ENCODE measurements at places on chromosomes 3 and 15.

GRCh38 chr3:149501524-149501923 lies 27.0 kb downstream of the TM4SF4 start:
- DNase-seq = peak; percentile 81

- peak; percentile 71 for DNase-seq
These were observed 260.5 kb upstream of the ZPLD1 start for GRCh38 chr3:102174312-102174712.

GRCh38 chr3:109685084-109686079 lies 348.0 kb upstream of the DPPA4 start:
- DNase-seq = peak; percentile 99

DNA sequence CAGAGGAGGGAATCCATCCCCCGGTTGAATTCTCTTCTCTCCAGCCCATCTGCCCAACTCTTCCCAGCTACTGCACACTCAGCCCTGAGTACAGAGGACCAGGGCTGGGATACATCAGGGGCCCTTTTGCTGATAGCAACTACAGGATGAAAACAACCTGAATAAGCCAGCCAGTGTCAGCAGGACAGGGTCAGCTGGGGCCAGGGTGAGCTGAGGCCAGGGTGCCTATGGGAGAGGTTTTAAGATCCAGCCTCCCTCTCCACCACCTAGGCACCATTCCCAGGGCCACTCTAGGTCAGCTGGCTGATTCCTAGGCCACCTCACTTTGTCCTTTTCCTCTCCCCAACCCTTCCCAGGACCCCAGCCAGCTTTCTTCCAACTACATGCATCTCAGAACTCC lies 83.8 kb downstream of the MRPL46 start:
- DNase-seq = no peak

DNA sequence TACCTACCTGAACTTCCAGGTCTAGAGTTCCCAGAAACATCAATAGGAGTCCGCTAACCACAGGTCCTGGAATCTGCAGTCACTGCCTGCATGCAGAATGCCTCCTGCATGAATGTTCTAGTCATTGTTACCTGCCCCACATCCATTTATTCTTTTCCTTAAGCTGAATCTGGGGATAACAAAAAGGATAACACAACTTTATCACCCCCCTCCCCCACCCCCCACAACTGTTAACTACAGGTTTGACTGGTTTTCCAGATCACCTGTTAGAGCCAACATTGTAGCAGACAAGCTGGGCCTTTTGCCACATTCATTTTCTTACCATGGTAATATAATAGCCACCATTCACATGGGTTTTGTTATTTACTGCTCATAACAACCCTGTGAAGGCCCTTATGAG lies 4.6 kb upstream of the CTSH start:
- no peak for DNase-seq

GRCh38 chr3:112979244-112979832 lies 4.4 kb upstream of the CD200R1 start:
- DNase-seq = peak; percentile 50

DNA sequence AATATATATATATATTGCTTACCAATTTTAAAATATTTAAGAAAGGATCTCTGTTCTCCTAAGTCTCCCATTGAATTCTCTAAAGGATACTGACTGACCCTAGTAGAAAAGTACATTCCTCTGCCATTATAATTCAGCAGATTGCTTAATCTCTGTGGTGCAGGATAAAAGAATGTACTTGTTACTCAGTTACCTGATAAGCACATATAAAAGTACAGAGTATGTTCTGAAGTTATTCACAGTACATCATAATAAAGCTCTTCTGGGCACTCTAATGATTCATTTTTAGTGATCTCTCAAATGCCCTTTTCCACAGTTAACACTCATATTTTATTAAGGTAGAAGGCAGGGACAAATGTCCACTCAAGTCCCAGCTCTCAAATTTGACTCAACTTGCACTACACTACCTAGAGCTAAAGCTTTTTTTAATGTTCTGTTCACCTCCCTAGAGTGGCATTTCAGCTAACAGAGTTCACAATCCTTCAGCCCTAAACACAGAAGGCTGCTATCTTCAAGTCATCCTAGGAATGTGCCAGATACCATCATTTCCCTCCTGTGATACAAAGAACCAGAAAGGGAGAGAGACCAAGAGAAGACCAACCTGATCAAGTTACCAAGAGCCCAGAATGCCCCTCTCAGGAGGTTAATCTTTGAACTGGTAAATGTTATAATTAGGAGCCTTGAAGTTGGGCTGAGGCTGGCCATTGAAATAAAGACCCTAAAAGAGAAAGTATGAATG lies 53.3 kb downstream of the MEIS2 start:
- DNase-seq = peak; percentile 55

DNA sequence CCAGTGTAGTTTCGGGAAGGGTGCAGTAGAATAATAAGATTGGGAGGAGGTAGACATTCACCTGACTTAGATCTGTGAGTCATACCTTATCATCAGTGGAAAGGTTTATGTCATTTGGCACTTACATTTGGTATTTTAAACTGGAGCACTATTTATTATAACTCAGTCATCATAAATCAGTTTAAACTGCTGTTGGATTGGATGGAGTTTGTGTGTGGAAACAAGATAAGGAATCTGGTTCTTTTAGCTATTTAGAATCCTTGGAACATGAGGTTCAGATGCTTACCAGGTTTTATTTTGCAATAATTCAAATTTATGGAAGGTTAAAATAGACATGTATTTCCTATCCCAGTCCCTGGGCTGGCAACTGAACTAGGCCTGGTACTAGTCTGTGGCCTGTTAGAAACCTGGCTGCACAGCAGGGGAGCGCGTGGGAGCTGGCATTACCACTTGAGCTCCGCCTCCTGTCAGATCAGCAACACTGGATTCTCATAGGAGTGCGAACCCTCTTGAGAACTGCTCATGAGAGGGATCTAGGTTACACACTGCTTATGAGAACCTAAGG lies 34.5 kb downstream of the ZFAND6 start:
- DNase-seq = peak; percentile 20

DNA sequence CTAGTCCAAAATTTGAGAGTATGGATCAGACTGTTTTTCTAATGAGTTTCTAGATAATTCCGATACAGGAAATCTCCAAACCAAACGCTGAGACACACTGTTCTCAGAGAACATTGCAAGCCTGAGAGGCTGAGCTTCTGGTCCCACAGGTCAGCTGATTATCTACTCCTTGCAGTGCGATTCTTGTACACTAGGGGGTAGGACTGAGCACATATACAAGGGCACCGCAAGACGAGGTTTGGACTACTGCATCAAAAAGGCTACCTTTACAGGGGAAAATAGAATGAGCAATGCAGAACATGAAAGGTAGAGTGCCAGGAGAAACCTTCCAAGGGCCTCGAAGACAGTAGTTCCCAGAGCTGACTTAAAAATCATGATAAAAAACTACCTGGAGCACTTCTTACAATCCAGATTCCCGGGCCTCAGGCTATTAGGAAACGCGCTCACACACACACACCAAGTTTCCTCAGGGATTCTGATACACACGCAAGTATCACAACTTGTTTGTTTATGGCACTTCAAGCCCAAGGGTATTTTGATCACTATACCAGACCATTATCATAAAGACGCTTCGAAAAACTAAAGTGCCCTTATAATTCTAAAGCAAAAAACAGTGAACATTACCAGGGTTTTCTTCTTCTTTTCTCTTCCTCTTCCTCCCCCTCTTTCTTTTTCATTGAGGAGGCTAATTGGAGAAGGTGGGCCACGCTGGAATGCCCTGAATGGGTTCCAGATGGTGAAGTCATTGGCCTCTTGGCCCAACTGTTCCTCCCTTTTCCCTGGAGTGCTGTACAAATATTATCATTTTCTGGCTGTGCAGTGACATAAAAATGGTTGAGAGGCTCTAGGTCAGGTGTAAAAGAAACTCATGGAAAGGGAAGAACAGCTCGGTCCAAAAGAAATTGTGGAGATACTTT lies 61.8 kb downstream of the SLC12A8 start:
- DNase-seq = no peak

- DNase-seq = peak; percentile 64
These were observed at the start of gene WDR49 for GRCh38 chr3:167653760-167654159. WDR49 (minus strand) TSS chr3:167653942; CDS start chr3:167653425, 517 bp downstream.

DNA sequence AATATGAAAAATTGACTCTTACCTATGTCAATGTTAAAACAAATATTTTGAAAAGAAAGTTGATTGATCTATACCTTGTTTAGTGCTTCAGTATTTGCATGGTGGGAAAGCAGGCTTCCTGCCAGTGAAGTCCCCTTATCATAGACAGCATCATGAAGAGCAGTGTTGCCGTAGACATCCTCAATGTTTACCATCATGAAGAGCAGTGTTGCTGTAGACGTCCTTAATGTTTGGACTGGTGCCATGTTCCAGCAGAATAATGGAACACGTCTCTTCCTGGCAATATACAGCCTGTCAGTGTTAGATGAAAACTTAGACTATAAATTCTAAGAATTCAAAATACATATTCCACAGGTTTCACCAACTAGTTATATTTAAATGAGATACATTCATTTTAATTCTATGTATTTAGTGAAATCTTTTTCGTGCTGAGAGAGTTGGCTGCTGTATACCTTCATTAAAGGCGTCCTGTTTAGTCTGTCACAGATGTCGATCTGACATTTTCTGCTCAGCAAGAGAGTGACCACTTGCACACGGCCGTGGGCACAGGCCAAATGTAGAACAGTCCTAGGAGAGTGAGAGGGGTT lies 116.8 kb downstream of the LMLN start:
- no peak for DNase-seq

DNA sequence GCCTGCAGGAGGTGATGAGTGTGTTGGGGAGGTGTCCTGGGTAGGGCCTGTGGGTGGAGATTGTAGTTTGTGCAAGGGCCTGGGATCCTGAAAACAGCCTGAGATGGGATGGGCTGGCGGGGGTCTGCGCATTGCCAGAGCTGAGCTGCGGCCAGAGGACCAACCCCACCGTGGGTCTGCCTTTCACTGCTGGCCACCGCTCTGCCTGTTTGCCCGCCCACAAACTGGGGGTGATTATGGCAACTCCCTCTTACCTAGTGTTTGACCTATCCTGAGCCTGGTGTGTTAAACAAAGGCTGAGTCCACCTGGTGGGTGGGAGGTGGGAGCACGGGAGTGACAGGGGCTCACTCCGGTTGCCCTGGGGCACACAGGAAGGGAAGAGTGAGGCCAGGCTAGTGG lies 9.8 kb downstream of the ABTB1 start:
- DNase-seq = no peak

DNA sequence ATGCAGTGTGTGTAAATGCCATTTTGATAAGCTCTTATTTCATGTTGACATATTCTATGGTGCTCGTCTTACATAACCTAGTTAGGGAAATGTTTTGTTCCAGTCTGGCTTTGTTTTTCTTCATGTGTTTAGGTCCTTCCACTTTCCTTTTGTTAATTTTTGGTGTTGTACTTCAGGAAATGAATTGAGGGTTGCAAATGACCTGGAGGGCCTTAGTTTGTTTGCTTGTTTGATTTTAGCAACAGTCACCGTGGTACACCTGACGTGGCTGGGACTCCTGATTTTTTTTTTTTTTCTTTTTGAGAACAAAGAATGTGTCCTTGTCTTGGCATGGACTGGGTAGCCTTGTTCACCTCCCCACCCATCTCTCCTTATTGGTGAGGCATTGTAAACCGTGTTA lies 114.8 kb downstream of the IGF1R start:
- no peak for DNase-seq

GRCh38 chr15:98560338-98560737 lies 88.0 kb upstream of the IGF1R start:
- DNase-seq = no peak

- peak; percentile 58 for DNase-seq
These were observed 37.1 kb downstream of the QTRT2 start for GRCh38 chr3:114093596-114093995.

- no peak for DNase-seq
These were observed 39.8 kb downstream of the IDH2 start for GRCh38 chr15:90062462-90062932.

- DNase-seq = no peak
These were observed 90.0 kb downstream of the STT3B start for GRCh38 chr3:31622636-31623288.

GRCh38 chr15:95454403-95455262 lies 875.9 kb upstream of the NR2F2 start:
- DNase-seq = no peak

DNA sequence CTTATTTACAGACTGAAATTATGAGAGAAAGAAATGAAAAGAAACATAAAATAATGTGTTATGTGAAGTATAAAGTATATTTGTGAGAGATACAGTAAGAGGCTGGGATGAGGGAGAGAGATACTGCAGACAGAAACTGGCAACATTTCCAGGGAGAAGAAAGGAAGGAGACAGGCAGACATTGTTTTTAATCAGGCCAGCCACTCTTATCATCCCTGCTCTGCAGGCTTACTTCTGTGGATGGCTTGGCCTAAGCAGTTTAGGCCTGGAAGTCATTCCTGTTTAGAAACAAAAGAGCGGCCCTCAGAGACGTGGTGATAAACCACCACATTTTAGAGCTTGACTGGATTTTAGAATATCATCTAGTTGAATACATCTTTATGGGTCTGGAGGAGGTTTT lies 12.4 kb downstream of the PCCB start:
- DNase-seq = no peak

GRCh38 chr15:94610069-94610468 lies 378.7 kb downstream of the MCTP2 start:
- no peak for DNase-seq

GRCh38 chr15:42915654-42916315 lies 4.8 kb downstream of the TTBK2 start:
- DNase-seq = no peak

- DNase-seq = peak; percentile 42
These were observed 82.0 kb upstream of the XXYLT1 start for GRCh38 chr3:195352895-195353488.

All from astrocyte of the hippocampus (primary cell).